ENCODE measurements at places on chromosomes 2 and 18.

GRCh38 chr2:111628221-111628620, 255.8 kb downstream of the ANAPC1 start:
- DNase-seq = no peak

- peak; percentile 40 for DNase-seq
Measured at GRCh38 chr2:37323781-37324535, 675 bp downstream of the PRKD3 start.

DNA sequence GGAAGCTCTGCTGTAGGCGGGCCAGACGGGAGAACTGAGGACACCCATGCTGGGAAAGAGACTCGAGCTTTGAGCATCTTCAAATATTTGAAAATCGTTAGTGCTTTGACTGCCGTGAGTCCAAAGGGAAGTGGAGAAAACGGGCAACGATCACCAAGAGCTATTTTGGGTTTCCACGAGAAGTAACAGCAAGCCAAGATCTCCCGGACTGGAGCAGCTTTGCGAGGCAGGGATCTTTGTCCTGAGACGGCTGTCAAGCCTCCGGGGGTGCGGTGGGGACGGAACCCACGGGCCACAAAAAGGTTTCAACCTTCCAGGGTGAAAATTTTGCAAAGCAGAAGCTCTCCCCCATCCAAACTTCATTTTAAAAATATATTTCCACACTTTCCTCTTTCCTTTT, 195.8 kb downstream of the NDUFA10 start:
- peak; percentile 8 for DNase-seq

GRCh38 chr18:35818353-35818667, 154.2 kb upstream of the RMP24 start:
- DNase-seq = no peak

GRCh38 chr2:216327447-216327935, 44.8 kb downstream of the MARCHF4 start:
- no peak for DNase-seq

GRCh38 chr2:100703213-100703612, 116.7 kb upstream of the NPAS2 start:
- DNase-seq = no peak

DNA sequence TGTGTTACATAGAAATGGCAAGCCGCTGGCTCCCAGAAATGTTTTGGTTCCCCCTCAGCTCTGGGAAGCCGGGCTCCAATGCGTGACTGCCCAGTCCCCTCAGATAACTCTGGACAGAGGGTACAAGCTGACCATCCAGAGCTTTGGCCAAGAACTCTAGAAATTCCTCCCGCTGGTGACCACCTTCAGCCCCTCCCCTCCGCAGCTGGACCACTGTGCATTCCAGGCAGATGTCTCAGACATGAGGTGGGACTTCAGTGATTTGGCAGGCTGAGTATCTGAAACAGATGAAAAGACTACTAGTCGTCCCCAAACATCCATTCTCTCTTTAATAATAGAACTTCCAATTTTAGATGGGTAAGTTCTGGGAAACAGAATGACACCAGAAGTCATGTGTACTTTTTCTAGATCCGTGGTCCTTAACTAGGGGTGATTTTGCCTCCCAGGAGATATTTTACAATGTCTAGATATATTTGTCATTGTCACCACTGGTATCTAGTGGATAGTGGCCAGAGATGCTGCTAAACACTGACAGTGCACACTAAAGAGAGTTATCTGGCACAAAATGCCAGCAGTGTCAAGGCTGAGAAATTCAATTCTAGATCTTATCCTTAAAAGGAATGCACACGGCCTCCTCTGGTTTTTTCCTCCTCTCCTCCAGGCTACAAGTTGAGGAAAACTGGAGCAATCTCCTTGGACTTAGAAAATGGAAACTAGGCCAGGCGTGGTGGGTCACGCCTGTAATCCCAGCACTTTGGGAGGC, 294.3 kb downstream of the SRBD1 start:
- no peak for DNase-seq

DNA sequence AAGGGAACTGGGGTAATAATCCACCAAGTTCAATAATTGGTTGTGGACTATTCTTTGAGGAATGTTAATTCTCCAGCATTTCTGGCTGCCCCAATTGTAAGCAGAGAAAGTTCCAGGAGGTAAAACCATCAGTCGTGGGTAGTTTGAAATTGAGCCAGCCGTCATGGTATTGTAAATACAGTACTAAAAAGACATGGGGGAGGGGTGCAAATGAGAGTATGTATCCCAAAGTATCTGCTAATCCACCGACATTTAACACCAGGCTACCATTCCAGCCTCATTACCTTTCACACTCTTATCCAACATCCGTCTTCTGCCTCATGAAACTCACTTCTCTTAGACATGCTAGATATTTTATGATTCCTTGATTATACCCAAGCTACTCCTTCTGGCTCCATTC, 507.9 kb downstream of the ERBB4 start:
- no peak for DNase-seq

DNA sequence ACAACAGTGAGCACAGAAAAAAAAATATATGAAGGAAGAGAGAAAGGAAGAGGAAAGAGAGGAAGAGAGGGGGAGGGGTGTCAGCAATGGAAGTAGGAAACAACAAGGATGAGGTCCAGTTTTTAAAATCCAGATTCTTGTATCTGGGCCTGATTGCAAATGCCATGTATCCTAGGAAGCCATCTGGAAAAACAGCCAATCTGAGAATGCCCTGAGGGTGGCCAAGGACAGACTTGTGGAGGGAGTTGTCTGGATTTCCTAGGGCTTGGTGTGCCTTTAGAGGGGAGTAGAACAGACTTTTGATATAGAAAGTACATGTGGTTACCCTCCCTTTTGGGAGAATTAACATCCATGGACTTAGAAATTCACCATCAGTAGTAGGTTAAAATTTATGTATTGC, 47.1 kb downstream of the PRKCE start:
- no peak for DNase-seq

- peak; percentile 67 for DNase-seq
Measured at GRCh38 chr2:6826081-6826913, 39.4 kb downstream of the CMPK2 start.

DNA sequence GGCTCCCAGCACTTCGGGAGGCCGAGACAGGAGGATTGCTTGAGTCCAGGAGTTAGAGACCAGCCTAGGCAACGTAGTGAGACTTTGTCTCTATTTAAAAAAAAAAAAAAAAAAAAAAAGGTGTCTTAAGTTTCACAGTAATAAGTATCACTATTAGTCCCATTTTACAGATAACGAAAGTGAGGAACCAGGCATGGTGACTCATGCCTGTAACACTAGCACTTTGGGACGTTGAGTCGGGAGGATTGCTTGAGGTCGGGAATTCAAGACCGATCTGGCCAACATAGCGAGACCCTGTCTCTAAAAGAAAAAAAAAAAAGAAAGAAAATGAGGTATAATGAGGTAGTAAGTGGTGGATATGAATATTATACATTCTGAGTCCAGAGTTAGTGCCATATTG, 2.5 kb downstream of the KCNJ13 start:
- DNase-seq = no peak

DNA sequence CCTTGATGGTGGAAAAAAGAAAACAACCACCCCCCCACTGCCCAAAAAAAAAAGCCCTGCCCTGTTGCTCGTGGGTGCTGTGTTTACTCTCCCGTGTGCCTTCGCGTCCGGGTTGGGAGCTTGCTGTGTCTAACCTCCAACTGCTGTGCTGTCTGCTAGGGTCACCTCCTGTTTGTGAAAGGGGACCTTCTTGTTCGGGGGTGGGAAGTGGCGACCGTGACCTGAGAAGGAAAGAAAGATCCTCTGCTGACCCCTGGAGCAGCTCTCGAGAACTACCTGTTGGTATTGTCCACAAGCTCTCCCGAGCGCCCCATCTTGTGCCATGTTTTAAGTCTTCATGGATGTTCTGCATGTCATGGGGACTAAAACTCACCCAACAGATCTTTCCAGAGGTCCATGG, 28.0 kb downstream of the MAL start:
- DNase-seq = no peak

DNA sequence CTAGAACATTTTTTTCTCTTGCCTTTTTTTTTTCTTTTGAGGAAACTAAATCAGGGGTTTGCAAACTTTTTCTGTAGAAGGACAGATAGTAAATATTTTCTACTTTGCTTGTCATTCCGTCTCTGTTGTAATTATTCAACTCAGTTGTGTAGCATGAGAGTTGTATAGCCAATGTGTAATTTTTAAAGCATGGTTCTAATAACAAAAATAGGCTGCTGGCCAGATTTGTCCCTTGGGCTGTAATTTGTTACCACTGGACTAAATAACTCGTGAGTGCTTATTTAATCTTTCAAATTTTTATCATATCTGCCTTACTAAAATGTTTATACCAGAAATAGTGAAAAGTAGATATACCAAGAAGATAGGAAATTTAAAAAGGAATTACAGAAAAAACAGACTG, 43.0 kb downstream of the CCDC148 start:
- DNase-seq = no peak

DNA sequence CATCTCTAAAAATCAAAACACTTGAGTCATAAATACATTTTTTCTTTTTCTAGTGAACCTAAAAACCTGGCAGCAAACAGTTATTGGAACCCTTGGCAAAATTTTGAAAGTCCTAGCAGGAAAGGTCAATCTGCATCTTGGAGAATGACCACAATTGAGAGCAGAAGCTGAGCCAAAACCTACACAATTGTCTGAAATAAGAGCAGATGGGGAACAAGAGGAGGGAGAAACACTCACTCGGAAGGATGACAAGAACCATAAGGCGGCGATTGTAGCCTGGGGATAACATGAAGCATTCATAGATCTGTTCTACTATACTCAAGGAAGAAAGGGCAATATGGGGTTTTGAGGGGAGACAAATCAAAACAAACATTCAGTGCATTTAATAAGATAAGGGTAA, 117.0 kb downstream of the CHN1 start:
- no peak for DNase-seq

DNA sequence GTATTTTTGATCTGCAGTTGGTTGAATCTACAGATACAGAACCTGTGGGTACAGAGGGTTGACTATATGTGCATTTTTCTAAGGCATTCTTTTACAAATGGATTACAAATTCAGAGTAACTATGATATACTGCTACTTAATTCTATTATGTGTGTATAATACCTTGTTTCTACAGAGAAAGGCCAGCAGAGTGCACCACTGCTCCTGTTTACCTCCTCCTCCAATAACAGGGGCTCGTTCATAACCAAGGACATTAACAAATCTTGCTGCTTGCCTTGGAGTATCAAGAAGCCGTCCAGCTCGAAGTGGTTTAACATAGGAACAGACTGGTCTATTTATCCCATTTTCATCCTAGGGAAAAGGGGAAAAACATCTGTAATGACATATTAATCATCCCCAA, 16.4 kb downstream of the CEP76 start:
- DNase-seq = no peak

GRCh38 chr2:62281663-62282062, 85.7 kb downstream of the B3GNT2 start:
- no peak for DNase-seq

DNA sequence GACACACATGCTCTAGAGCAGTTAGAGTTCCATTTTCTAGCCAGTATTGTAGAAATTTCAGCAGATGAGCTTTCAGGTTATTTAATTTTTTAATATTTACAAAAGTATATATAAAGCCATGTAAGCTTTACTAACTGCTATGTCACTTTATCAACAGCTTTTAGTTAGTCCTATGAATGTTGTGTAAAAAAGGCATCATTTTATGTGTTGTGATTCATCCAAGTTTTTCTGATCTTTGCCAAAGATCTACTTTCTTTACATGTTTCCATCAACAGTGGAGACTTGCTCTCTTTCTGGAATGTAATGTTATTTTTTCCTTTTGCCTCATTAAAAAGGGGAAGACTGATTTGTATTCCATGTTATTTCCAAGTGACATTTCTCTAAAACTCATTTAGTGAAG, 125.2 kb upstream of the TFPI start:
- DNase-seq = no peak

GRCh38 chr2:190791976-190792575, 88.5 kb upstream of the GLS start:
- no peak for DNase-seq

DNA sequence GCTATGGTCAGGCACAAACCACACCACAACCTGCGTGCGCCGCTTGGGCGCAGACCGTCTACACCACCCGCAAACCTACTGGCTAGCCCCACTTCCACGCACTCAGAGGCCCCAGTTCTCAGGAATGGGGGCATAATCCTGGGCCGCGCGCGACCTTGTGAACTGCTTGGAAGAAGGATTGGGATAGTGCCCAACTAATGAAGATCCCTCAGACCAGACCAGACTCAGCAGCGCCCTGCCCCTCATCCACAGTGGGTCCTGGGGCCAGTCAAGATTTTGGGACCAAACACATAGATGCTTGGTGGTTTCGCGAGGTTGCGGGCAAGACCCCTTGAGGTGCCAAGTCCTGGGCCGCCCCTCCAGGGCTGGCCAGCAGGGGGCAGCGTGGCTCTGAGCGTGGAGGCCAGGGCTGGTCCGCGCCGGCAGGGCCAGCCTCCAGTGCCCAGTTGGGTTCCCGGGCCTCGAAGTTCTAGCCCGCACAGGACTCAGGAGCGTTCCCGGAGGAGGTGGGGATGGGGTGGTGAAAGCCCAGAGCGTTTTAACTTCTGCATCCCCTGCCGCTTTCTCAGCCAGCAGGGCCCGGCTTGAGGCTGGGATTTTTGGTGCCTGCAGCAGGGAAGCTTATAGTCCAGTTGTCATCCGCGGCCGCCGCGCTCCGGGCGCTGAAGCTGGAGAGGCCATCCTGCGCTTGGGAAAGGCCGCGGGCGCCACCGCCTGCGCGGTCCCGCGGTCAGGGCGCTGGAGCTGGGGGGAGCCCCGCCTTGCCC, 8.3 kb downstream of the OSR1 start:
- peak; percentile 64 for DNase-seq

DNA sequence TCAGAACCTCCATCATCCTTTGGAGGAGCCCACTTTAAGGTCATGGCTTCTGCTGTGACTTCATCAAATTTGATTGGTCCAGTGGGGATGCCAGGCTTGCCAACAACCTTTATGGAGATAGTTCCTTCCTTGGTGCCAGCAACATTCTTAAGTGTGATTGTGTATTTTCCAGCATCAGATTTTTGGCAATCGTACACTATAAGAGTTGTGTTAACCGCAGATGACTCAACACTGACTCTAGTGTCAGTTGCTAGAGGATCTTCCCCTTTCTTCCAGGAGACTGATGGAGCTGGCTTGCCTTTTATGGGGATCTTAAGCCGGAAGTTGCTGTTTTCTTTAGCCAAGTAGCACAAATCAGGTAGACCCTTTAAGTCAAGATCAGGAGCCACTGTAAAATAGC, 98.7 kb downstream of the PLEKHA3 start:
- no peak for DNase-seq
